ENCODE measurements at places on chromosomes 3 and 15.

GRCh38 chr3:45599424-45599886 is 4.9 kb downstream of the LIMD1 start:
- no peak for DNase-seq

DNA sequence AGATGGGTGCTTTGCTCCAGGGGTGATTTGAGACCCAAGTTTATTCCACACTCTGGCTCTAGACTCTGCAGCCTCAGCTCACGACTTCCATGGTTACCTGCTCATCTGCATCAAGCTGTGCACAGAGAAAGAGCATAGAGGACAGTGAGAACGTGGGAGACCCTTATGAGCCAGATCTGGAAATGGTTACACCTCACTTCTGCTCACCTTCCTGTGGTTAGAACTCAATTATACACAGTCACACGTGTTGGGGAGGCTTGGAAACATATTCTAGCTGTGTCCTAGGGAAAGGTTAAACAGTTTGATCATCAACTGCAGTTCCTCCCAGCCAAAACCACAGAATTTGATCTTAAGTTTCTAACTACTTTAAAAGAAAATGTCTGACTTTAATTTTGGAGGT is 1.8 kb downstream of the FETUB start:
- no peak for DNase-seq

GRCh38 chr3:123528130-123528529 is 56.7 kb downstream of the HACD2 start:
- DNase-seq, result no peak

- DNase-seq, result no peak
Observed at GRCh38 chr15:85128621-85129020, 147.0 kb downstream of the PDE8A start.

DNA sequence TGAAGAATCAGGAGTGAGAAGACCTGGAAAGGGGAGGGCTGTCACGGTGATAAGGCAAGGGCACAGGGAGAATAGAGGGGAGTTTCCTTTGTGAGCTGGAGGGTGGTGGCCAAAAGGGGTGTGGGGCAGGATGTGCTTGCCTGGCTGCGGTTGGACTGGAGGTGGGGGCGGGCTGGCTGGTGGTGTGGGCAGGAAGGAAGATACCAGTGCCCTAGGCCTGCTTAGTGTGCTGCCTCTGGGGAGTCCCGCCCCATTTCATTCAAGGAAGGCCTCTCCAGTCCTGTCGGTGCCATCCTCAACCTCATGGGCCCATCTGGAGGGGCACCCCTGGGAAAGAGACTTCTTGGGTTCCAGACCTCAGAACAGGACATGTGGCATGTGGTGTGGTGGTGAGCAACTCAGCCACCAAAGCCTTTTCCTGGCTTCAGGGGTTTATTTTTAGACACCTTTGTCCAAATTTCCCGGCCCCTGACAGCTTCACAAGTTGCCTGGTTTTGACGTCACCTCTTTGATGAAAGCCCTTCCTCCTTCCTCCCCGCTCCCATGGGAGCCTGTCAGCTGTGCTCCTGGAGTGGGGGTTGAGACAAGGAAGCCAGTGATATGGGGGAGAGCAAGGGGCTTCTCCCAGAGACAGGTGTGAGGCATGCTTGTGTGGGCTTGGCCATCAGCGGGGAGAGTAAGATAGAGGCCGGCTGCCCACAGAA is 15.6 kb downstream of the TEX264 start:
- DNase-seq, result peak; percentile 71

DNA sequence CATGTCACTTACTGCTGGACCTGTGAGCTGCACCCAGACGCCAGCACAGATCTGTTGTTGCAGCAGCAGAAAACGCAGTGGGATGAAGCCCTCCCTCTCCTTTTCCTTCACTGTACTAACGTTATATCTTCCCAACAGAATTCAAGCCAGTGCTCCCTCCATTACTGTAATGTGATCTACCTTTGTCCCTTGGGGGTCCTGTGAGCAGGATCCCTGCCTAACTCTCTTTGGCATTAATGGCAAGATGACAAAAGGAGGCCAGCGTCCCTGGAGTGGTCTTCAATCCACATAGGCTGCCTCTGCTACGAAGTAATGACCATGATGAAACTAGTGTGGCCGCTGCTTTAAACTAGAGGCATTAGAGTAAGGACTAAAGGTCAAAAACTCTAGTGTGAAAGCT is 69.3 kb upstream of the SOX14 start:
- DNase-seq, result no peak
